Effector memory CD4-positive, alpha-beta T cell (primary cell): ENCODE measurements at places on chromosomes 11 and 22.

DNA sequence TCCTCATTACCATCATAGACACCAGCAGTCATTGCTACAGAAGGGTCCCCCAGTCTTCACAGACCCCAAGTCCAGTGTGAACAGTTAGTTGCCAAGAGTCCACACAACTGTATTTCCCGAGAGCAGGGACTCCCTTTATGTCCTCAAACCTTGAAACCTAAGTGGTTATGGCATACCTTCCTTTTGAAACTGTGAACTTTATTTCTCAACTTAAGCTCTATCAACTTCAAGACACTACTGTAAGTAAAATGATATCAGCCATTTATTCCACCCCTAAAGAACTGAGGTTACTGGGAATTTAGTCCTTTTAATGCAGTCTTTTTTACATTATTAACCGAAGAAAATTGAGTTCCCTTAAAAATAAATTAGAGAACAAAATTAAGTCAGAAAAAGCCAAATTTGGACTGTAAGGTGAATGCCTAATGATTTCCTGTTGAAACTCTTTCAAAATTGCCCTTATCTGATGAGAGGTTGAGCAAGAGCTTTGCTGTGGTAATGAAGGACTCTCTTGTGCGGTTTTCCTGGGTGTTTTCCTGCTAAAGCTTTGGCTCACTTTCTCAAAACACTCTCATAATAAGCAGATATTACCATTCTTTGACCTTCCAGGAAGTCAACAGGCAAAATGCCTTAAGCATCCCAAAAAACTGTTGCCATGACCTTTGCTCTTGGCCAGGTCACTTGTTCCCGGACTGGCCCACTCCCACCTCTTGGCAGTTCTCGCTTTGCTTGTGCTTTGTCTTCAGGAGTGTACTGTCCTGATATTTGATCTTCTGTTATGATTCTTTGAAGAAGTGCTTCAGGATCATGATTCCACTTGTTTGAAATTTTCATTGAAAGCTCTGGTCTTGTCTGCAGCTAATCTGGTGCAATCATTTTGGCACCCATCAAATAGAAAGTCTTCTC is 765.4 kb upstream of the ANO3 start:
- no peak for DNase-seq

DNA sequence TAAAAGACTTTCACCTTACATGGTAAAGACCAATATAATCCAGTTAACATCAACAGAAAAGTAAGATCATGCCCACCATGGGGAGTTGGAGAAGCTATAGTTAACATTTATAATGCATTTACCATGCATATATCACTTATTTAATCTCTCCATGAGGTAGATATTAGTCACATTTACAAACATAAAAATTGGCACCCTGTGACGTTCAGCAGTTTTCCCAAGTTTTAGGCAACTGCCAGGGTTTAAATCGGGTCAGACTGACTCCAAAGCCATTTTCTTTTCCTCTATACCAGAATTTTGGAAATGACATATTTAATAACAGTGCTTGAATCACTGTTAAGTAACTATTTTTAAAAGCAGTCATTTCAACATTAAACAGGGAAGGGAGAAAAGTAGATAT is 266.3 kb downstream of the DDX10 start:
- no peak for DNase-seq

DNA sequence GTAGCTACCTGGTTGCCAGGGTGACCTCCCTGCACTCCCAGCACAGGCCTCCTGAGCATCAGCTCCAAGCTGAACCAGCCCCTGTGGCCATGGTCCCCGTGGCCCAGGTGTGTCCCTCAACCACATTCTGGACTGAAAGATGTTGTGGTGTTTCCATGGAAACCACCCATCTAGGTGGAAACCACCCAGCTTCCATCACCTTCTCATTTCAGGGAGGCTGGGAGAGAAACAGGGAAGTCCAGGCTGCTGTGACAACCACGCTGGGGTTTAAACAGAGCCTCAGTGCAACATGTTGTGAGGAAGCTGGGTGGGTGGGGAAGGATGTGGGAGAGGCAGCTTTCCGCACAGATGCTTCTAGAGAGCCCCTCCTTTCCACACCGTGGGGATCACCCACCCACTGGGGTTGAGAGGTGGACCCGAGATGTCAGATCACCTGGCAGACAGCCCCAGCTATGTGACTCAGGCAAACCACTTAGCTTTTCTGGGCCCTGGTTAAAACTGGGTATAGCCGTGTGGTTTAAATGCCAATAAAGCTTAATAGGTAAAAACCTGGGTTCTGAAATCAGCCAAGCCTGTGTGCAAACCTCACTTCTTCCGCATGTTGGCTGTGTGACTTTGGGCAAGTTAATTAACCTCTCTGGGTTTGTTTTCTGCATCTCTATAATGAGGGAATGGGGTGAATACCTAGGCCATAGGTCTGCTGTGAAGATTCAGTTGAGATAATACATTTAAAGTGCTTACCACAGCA is 46.4 kb downstream of the CD82 start:
- peak; percentile 69 for DNase-seq

- DNase-seq = peak; percentile 18
These were observed 60.0 kb downstream of the MYO7A start for GRCh38 chr11:77187776-77188632.

GRCh38 chr11:110182886-110183285 is 89.7 kb downstream of the ZC3H12C start:
- no peak for DNase-seq

GRCh38 chr11:119912229-119912628 is 183.2 kb upstream of the NECTIN1 start:
- no peak for DNase-seq

DNA sequence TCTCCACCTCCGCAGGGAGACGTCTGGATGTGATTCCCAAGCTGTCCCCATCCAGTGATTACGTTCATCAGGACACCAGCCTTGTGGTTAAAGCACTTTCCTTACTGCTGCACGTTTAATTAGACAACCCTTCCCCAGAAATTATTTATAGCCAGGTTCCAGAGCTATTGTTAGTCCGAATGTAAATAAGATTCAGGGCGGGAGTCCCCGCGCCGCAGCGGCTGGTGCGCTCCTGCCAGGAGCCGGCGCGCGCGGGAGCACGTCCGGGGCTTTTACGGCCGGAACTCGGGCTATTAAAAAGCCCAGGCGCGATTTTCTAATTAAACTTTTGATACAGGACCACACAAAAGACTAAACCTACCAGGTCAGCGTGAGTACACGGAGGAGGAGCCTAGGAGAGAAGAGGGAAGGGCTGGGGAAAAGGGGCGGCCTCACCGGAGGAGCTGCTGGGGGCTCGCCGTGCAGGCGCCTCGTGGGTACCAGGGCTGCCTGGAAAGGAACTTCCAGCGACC is 538.3 kb downstream of the OPCML start:
- no peak for DNase-seq

GRCh38 chr11:123616505-123617198 is 37.8 kb downstream of the SCN3B start:
- no peak for DNase-seq

- DNase-seq = no peak
These were observed 919.2 kb upstream of the FAT3 start for GRCh38 chr11:91305402-91305801.

DNA sequence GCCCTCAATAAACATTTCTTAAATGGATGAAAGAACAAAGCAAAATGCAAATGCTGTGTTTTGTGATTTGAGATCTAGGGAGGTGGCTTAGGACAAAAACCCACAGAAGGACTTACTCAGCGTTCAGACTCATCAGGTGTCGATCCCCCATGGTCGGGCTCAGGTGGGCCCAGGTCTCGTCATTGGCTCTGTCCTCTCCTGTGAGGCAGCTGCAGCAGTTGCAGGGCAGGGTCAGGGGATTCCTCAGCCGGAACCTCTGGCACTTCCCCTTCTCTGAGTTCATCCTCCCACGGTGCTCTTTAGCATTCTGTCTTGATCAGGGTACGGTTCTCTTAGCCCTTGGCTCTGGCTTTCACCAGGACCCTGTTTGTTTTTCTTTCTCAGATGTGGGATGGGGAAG is 14.0 kb upstream of the ACR start:
- DNase-seq = no peak

DNA sequence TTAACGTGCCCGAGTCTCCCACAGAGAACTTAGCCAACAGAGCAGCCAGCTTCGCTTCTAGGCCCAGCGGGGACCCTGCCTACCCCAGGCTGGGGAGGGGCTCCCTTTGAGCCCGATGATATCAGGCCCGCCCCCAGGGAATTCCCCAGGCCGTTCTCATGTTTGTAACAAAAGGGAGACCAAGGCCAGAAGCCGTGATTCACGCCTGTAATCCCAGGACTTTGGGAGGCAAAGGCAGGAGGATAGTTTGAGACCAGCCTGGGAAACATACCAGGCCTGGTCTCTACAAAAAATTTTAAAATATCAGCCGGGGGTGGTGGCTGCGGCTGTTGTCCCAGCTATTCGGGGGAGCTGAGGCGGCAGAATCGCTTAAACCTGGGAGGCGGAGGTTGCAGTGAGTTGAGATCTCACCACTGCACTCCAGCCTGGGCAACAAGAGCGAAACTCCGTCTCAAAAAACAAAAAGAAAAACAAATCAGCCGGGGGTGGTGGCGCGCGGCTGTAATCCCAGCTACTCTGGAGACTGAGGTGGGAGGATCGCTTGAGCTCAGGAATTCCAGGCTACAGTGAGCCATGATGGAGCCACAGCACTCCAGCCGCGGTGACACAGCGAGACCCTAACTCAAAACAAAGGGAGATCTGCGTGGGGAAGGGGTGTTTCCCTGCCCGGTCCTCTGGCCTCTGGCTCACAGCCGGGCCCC is 1.7 kb downstream of the DRD4 start:
- DNase-seq = no peak

DNA sequence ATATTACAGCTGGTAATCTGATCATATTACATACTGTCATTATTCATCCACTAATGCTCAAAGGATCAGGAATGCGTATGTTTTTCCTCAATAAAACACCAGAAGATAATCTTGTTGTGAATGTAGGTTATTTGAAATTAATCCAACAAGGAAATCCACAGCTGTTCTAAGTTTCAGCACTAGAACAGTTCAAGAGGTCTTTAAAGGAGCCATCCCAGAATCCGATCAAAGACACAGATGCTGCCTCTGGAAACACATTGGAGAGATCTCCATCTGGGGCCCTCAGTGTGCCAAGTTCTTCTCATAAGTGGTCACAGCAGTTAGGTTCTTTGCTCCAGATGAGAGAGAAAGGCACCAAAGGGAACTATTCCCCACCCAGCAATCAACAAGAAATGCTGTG is 1955.1 kb upstream of the RAG2 start:
- DNase-seq = no peak

GRCh38 chr22:50714150-50714549 is 23.9 kb upstream of the ACR start:
- DNase-seq = no peak

- no peak for DNase-seq
These were observed 522 bp downstream of the RHOG start for GRCh38 chr11:3840004-3840869.

DNA sequence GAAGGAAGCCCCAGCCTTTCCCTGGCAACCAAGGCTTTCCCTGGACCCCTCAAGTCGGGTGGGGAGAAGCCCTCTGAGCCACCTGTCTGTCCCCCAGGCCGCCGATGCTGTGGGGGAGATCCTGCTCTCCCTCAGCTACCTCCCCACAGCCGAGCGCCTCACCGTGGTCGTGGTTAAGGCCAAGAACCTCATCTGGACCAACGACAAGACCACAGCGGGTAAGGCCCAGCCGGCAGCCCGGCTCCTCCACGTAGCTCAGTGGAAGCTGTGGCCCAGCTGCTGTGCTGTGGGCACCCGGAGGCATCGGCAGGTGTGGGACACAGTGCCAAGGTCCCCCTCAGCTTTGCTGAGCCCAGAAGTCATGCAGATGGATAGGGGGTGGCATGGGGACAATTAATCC is 12.2 kb upstream of the RHOD start:
- no peak for DNase-seq

GRCh38 chr11:68804786-68805185 is 36.9 kb downstream of the CPT1A start:
- DNase-seq = no peak

DNA sequence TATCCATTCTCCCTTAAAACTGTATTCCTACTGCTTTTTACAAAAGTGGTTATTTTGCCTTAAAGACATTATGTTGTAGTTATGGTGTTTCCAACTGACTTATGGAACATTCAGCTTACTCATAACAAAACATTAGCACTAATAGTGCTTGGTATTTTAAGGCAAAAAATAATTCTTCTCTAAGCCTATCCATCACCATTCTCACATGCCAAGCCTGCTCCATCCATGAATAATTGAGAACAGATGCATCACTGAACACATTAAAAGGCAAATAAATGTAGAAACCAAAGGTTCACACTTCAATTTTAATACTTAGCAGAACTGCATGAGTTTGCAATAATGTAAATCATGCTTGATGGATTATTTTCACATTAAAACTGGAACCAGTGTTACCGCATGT is 42.3 kb upstream of the DDI1 start:
- DNase-seq = no peak

- DNase-seq = no peak
These were observed 16.8 kb upstream of the TMEM191C start for GRCh38 chr22:21450320-21450831.

- no peak for DNase-seq
These were observed 2.2 kb upstream of the C11orf16 start for GRCh38 chr11:8934742-8935488.

DNA sequence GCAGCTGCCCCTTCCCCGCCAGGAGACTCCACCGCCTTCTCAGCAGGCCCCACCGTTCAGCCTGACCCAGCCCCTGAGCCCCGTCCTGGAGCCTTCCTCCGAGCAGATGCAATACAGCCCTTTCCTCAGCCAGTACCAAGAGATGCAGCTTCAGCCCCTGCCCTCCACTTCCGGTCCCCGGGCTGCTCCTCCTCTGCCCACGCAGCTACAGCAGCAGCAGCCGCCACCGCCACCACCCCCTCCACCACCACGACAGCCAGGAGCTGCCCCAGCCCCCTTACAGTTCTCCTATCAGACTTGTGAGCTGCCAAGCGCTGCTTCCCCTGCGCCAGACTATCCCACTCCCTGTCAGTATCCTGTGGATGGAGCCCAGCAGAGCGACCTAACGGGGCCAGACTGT is 42.6 kb downstream of the PPP2R1B start:
- DNase-seq = no peak

- DNase-seq = no peak
These were observed 11.5 kb downstream of the CLMP start for GRCh38 chr11:123183391-123184099.

- DNase-seq = no peak
These were observed 24.8 kb downstream of the NARS2 start for GRCh38 chr11:78549624-78550409.

GRCh38 chr11:78893996-78894395 is 319.3 kb upstream of the NARS2 start:
- no peak for DNase-seq

DNA sequence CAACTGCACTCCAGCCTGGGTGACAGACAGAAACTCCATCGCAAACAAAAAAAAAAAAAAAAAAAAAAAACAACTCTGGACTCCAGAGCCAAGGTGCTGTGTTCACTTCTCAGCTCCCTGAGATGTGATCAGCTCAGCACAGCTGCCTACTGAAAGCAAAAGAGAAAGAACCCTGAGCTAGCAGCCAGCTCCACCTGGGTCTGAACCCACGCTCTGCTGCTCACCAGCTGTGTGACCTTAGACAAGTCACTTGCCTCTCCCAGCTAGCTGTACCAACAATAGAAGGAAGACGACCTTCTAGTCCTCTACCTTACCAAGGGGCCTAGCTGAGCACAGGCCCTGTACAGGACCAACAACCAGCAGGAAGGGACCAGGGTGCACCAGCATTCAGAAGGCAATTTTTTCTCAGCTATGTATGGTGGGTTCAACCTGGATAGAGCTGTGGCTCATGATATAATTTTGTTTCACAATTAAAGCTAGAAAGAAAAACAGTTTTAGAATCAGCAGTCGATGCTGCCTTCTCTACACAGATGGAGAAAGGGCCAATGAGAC is 3.8 kb downstream of the DGCR2 start:
- no peak for DNase-seq
